ENCODE measurements at places on chromosomes 7 and 10.

DNA sequence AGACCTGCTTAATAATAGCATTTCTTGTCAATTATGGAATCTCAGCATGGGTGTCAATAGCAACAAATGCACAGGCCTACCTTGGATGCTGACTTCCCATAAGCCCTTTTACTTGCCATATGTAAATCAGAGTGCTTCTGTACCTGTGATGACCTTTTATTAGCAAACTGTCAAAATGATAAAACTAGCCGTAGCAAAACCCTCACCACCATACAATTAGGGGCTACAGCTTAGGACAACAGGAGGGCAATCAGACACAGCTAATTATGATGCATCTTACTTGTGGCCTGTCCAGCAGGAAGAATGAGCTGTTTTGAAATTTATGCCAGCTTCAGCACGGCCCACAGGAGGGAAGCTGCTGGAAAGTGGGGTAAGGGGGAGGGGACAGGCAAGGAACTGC lies 201.6 kb downstream of the TAX1BP1 start:
- no peak for DNase-seq

DNA sequence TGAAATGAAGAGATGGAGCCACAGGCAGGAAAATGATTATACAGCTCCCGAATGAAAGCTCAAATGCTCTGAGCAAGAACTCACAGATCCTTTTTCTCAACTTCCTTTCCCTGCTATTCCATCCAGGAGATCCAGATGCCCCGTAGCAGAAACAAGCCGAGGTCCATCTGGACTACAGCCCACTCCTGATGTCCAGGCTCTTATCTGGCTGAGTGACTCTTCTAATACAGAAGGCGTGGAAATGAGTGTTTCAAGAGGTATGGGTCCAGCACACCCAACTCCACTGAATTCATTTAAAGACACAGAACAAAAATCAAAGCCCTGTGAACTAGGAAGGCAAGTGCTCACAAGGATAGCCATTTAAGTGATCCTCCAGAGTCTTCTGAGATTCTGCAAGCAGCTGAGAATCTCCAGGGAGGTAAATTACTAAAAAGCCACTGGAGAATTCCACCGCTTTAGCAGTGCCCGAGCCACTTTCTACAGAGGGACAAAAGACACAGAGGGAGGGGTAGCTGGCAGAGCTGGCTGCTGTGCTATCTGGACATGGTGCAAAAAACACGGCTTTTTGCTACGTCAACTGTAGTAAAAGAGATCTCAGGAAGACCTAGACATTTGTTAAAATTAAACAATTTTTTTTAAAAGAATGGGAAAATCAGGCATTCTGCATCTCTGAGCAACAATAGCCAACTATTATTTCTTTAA lies 24.5 kb downstream of the FAM171A1 start:
- no peak for DNase-seq

GRCh38 chr10:3701491-3701890 lies 83.5 kb downstream of the KLF6 start:
- DNase-seq: no peak

DNA sequence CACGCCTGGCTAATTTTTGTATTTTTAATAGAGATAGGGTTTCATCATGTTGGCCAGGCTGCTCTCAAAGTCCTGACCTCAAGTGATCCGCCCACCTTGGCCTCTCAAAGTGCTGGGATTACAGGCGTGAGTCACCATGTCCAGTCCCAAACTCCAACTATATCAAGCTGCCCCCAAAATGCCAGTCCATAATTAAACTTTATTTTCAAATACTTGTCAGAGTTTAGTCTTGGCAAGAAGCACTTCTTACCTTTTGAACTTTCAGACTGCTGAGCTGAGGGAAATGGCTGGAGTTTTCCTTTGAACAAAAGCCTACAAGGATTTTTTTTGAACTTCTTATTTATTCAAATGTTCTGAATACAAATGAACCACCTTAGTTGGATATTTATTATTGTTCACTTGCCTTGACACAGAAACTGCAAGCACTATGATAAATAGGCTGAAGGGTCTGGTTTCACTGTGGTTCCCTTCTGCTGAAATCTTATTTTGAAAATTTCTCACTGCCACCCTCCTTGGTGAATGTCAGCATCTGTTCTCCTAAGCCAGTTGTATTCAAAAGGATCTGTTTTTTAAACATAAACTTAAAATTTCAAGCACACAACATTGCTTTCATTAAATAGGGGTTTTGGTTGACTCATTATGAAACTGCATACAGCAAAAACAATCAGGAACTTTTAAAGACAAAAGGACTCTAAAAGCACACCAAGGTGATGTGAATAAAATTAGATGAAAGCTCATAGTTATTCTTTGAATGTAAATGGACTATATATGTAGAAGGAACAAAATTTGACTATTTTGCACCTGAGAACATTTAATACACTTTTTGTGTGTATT lies 101.7 kb upstream of the SLC26A5 start:
- no peak for DNase-seq

DNA sequence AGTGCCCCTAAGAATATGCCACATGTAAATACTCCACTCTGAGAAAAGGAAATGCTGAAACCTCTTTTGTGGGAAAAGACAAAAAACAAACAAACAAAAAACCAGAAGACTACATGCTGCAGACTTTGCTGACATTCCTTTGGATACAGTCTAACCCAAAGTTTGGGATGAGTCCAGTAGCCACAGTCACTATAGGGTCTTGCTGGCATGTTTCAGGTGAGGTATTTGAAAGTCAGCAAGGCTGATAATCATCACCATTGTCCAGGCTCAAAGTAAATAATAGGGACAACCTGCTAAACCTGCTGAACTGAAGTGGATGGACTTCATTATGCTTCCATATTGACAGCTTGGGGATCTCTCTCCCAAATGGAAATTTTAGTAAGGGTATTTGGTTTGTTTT lies 1087.0 kb upstream of the LRRTM3 start:
- DNase-seq: no peak

DNA sequence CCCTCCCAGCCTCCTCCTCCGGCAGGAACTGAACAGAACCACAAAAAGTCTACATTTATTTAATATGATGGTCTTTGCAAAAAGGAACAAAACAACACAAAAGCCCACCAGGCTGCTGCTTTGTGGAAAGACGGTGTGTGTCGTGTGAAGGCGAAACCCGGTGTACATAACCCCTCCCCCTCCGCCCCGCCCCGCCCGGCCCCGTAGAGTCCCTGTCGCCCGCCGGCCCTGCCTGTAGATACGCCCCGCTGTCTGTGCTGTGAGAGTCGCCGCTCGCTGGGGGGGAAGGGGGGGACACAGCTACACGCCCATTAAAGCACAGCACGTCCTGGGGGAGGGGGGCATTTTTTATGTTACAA lies 83.3 kb downstream of the PAX2 start:
- no peak for DNase-seq

DNA sequence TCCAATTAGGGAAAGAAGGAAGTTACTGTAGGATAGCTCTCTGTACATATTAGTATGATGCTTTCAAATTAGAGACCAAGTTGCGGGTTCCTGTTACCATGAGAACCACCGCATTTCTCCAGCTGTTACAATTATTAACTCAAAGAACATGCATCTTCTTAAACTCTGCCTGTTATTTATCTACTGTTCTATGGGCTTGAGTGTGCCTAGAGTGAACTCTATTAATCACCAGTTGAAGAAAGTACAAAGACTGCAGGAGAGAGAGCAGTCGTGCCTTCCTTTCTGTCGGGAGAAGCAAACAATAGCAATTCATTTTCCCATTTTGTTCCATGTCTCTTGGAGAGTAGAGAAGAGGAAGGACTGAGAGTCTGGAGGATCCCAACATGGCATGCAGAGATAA lies 1071.2 kb downstream of the TYW1 start:
- no peak for DNase-seq

DNA sequence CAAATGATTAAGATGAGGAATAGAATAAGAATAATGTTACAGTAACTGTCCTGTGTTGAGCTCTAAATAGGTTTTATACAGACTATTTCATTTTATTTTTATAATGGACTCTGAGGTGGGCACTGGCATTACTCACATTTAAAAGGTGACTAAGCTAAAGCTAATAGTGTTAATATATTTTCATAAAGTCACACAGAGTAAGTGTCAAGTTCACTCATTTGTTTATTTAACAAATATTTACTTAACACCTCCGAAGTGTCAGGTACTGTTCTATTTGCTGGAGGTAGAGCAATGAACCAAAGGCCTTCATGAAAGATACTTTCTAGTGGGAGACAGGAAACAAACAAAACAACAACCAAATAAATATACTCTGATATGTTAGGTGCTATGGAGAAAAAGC lies 44.0 kb downstream of the ASB4 start:
- no peak for DNase-seq

GRCh38 chr7:18320971-18321567 lies 174.5 kb upstream of the HDAC9 start:
- DNase-seq: peak; percentile 66

GRCh38 chr7:83586281-83586680 lies 62.7 kb downstream of the SEMA3E start:
- peak; percentile 7 for DNase-seq

DNA sequence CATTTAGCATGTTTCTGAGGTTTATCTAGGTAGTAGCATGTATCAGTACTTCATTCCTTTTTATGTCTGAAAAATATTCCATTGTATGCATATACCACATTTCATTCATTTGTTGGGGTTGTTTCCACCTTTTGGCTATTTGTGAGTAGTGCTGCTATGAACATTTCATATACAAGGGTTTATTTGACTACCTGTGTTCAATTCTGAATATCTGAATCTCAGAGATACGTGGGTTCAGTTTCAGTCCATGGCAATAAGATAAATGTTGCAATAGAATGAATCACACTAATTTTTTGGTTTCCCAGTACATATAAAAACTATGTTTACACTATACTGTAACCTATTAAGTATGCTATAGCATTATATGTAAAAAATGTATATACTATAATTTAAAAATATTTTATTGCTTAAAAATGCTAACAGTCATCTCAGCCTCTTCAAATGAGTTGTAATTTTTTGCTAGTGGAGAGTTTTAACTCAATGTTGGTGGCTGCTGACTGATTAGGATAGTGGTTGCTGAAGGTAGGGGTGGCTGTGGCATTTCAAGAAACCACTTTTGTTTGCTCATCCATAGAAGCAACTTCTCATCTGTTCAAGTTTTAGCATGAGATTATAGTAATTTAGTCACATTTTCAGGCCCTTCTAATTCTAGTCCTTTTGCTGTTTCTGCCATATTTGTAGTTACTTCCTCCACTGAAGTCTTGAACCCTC lies 13.9 kb downstream of the PLEKHA1 start:
- DNase-seq: no peak

- peak; percentile 73 for DNase-seq
Observed at GRCh38 chr7:18177815-18178660, 150.4 kb upstream of the PRPS1L1 start.

DNA sequence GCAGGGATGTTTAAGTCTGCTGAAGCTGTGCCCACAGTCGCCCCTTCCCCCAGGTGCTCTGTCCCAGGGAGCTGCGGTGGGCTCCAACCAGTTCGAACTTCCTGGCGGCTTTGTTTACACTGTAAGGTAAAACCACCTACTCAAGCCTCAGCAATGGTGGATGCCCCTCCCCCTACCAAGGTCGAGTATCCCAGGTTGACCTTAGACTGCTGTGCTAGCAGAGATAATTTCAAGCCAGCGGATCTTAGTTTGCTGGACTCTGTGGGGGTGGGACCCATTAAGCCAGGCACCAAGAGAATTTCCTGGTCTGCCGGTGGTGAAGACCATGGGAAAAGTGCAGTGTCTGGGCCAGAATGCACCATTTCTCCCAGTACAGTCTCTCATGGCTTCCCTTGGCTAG lies 56.0 kb downstream of the CCDC7 start:
- DNase-seq: no peak

- no peak for DNase-seq
Observed at GRCh38 chr7:359226-359765, 69.3 kb downstream of the FOXL3 start.

DNA sequence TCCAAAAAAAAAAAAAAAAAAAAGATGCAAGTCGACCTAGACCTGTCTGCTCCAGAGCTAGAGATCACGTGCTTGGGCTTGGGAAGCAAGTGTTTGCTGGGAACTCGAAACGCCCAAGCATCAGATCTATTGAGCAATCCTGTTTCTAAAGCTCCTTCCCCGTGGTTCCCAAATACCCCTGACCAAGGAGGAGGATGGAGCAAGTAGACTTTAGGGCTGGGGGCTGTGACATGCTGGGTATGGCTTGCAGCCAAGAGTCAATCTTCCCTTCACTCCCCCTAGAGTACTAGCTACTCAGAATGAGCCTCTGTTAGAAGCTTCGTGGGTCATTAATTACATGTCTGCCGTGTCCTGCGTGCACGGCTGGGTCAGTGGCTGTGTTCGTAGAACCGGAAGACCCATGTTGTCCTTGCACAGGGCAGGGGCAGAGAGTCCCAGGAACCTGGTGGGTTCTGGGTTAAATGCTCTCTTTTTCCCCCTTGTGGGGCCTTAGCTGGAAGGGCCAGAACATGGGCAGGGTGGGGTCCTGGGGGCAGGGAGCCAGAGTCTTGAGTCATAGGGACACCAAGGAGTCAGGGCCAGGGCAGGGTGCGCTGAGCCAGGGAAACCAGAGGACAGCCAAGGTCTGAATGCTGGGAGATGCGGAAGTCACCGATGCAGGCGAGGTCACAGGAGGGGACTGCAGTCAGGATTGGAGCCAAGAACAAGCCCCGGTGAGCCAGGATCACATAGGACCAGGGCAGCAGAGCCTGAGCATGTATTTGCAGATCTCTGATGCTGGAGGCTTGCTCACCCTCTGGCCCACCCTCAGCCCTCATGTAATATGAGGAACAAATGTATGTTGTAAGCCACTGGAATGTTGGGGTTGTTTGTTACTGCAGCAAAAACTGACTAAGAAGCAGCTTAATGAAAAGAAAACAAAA lies 34.6 kb upstream of the TPST1 start:
- no peak for DNase-seq

DNA sequence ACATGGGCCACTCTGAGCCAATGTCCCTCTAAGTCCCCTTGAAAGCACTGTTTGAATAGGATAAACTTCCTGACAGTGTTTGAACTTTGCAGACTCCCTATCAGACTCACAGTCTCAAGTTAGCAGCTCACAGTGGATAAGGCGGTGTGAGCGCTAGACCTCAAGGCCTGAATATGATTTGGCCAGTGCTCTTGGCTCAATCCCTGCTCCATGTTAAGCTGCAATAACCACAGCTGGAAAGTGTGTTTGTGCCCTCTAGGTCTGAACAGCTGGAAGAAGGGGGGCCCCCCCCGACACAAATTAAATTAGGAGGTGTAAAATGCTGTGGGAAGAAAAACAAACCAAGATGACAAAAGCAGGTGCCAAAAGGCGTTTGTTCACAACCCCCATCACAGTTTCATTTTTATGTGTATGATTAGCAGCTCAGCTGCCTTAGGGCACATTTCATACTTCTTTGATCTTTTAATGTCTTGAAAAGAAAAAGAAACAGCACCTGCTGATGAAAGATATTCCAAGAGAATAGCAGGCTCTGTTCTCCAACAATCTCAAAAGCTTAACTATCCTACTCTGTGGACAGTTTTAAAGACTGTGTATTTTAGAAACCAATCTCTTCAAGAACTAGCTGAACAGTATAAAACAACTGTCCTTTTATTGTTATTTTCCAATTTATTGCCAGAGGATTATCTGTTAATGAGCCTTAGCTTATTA lies 167.6 kb downstream of the SNX13 start:
- no peak for DNase-seq
